ENCODE measurements at places on chromosomes 13 and 19.

GRCh38 chr13:29496241-29496712 lies 99.2 kb downstream of the SLC7A1 start:
- no peak for DNase-seq

- DNase-seq, result no peak
Observed at GRCh38 chr13:60933638-60934037, 482.0 kb downstream of the PCDH20 start.

DNA sequence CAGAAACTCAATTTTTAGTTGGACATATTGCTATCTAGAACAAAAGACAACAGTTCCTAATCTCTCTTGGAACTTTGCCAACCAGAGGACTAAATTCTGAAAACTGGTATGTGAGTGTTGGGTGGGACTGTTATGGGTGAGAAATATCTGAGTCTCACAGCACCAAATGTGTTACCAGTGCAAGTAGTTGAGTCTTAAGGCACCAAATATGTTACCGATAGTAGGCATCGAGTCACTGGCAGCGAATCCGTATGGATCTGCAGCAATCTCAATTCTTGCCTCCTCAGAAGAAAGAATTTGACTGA lies 575.2 kb downstream of the DACH1 start:
- DNase-seq, result no peak

GRCh38 chr13:108437496-108437895 lies 168.0 kb downstream of the TNFSF13B start:
- no peak for DNase-seq

- no peak for DNase-seq
Observed at GRCh38 chr13:74449811-74450524, 315.8 kb upstream of the KLF12 start.

GRCh38 chr13:80428349-80429096 lies 87.6 kb upstream of the SPRY2 start:
- no peak for DNase-seq

DNA sequence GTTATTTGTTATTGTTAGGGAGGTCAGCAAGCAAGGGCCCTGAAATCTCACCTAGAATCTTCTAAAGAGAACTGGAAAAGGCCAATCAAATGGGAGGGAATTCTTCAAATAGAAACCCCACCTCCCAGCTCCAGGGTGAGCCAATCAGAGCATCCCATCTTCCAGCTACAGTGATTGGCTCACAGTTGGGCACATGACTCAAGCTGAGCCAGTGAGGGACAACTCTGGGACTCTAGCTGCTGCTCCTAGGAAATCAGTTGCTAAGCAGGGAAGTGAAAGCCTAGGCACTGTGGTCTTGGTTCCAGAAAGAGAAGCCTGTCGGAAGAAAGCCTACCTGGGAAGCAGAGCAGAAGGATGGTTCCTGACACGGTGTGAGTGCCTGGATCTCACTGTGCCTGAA lies 13.4 kb downstream of the TM6SF2 start:
- no peak for DNase-seq

GRCh38 chr13:74560325-74560724 lies 426.1 kb upstream of the KLF12 start:
- DNase-seq, result no peak

DNA sequence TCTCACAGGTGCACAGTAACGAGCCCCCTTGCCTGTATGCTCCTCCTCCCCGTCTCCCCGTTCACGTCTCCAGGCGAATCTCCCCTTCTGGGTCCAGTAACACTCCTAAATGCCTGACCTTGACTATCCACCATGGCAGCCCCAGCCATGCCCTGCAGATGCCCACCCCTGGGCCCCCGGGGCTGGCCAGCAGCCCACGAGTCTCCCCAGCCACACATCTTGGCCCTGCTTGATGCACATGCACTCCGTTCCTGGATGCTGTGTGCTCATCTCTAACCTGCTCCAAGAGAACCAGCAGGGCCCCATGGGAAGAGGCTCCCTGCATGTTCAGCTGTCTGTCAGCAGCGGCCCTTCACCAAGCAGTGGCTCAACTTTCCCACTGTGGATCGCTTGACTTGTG lies 32.0 kb downstream of the HPN start:
- no peak for DNase-seq

- DNase-seq, result no peak
Observed at GRCh38 chr13:66098931-66099628, 1131.1 kb downstream of the PCDH9 start.

DNA sequence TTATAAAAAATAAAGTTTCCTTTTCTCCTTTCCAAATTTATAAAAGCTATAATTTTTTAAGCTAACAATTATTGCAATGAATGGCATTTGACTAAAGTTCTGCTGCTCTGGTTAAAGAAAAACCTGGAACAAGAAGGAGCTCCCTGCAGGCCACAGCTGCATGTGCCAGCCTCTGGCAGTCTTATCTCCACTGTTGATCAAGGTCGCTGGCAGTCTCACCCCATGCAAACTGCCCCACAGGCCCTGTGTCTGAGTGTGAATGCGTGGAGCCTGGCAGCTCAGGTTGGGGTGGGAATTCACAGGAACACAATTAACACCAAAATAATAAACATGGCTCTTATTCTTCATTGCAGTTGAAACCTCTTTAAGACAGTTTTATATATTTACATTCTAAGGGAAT lies 30.2 kb upstream of the FREM2 start:
- no peak for DNase-seq
